WTC11 (cell line): ENCODE measurements at places on chromosomes 5 and 9.

DNA sequence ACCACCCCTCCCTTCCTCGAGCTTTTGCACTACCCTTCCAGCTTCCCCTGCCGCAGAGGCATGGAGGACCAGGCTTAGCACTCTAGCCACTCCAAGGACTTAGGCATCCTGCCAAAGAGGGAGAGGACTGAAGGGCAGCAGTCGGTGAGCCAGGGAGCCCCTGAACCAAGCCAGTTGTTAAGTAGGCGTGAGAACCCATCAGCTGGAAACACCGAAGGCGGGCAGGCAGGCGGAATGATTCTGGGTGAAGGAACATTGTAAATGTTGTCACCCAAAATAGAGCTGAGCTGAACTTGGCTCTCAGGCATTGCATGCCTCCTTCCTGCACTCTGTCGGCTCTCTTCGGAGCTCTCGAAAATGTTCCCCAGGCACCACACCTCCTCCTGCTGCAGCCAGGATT, 42.8 kb downstream of the NRG2 start:
- no peak for DNase-seq

DNA sequence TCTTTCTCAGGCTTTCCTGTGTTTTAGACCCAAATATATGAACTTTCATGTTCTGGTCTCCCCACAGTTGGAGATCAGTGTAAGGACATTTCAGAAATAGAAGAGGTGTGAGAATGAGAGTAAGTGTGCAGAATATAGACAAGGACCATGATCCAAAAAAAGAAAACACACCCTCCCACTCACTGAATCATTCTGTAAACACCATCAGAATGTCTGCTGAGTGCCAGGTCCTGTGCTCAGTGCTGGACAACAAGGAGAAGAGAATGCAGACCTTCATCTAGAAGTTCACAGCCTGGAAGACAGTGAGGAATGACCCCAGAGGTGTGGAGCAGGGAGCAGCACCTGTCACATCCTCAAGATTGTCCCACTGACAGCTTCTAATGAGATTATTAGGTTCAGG, 19.1 kb upstream of the SH3RF2 start:
- DNase-seq = no peak

GRCh38 chr5:11607944-11608483, 296.2 kb downstream of the CTNND2 start:
- no peak for DNase-seq

DNA sequence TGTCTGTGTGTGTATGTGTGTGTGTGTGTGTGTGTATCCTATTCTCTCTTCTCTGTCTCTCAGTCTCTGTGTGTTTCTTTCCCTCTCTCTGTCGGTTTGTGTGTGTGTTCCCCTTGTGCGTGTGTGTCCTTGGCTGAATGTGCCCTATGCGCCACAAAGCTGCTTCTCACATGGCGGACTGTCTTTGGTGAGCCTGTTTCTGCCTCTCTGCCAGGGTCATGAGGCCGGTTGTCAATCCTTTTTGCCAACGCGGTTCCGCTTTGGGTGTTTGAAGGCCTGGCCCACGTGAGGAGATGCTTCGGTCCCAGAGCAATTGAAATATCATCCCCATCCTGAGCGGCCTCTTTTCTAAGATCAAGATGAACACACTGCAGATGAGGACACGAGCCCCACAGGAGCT, 476.0 kb downstream of the SPATA31A7 start:
- no peak for DNase-seq
